NCI-H1930 (cell line): ENCODE measurements at places on chromosomes 5 and 9.

- no peak for DNase-seq
Observed at GRCh38 chr5:87210743-87211142, 56.9 kb upstream of the RASA1 start.

DNA sequence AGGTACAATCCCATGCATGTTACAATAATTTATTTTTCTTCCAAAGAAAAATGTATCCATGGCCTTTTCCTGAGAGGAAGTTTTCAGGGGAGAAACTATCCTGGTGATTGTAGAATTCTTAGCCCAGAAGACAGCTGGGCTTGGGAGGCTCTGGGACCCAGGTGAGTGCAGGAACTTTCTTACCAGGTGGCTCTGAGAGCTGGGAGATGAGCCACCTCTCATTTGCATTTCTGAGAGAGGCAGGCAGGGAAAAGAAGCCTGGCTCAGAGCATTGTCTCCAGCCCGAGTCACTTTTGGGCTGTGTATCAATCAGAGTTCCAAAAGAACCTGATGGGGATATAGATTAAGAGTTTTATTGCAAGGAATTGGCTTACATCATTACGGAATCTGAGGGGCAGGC is 52.7 kb downstream of the ALG2 start:
- DNase-seq: no peak

DNA sequence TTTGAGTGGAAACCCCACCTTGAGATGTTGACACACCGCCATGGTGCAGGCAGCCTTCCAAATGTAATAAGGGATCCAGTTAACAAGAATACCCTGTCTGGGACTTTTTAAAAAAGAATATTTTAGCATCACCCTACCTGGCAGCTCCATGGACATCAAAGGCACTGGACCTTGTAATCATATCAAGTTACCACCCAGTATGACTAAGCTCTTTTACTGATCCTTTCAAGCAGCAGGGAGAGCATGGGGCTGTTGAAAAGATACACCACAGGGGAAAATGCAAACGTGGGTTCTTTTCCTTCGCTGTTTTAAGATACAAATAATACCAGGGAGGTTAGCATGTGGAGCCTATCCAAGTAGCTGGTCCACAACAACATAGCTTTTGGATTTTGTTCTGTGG is 211.2 kb downstream of the SAXO1 start:
- DNase-seq: no peak

DNA sequence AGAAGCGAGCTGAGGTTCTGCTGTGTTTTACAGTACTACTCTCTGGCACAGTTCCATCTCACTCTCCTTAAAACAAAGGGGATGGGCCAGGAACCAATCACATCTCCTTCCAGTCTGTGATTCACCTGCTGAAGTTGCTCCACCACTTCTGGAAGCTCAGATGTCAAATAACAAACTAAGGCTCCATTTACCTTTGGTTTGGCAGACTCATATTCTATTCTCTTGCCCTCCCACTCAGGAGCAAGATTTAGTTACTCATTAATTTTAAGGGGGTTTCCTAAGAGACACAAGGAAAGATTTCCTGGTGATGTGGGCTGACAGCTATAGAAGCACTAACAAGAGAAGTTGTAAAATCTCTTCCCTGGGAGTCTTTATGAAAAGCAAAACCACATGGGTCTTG is 37.8 kb upstream of the KIF2A start:
- no peak for DNase-seq

GRCh38 chr9:84796404-84796803 is 126.9 kb downstream of the NTRK2 start:
- DNase-seq: no peak

DNA sequence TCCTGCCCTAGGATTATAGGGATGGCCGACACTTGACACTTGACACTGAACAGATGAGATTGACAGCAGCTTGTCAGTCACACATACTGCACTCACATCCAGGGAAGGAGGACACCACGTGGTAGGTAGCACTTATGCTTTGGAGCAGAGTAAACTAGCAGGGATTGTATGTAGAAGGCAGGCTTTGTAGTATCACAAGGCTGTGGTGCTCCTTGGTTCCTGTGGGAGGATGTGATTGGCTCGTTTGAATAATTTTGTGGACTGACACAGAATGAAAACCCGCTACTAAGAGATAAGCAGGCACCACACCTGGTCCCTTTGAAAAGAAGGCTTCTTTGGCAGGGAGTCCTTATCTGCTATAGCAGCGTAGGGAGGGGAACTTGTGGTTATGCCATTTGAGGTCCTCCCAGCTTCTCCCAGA is 63.6 kb upstream of the IL12B start:
- no peak for DNase-seq

GRCh38 chr9:99309141-99309939 is 87.3 kb downstream of the SEC61B start:
- no peak for DNase-seq

DNA sequence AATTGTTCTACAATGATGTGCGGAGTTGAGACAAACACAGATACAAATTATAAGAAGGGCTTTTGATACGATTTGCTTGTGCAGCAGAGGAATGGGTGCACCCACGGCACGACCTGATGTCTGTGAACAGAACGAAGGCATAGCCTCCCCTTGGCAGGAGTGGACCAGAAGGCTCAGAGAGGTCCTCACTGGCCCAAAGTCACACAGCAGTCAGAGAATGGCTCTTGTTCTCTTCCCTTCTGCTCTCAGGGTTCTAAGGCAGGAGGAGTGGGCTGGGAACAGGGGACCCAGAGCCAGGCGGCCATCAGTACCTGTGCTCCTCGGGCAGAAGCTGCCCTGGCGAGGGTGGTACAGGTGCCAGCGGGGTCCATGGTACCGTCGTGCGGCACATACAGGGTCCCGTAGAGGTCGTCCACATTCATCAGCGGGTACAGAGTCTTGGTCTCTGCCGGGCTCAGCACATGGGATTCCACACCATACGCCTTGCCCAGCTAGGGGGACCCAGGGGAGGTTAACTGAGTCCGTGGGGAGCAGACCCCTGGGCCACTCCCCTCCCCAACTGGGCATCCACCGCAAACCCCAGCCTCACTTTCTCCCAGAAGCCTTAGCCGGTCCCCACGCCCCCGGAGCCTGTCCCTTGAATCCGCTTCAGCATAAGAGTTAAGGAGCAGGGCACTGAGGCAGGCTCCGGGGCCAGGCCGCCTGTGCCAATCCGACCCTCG is 7.0 kb downstream of the SARDH start:
- DNase-seq: no peak

GRCh38 chr9:36731068-36731956 is 158.6 kb downstream of the MELK start:
- no peak for DNase-seq

DNA sequence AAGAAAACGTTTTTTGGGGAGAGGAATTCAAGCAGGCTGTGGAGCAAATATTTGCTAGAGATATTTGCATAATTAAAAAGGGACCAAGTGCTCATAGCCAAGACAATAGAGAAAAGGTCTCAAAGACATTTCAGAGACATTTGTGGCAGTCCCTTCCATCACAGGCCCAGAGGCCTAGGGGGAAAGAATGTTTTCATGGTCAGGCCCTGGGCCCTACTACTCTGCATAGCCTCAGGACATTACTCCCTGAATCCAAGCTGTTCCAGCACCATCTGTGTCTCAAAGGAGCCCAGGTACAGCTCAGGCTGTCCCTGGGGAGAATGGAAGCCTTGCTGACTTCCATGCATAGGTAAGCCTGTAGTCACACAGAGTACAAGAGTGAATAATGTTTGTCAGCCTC is 113.0 kb upstream of the KIF2A start:
- DNase-seq: no peak

GRCh38 chr9:12133416-12133815 is 559.8 kb upstream of the TYRP1 start:
- DNase-seq: no peak

DNA sequence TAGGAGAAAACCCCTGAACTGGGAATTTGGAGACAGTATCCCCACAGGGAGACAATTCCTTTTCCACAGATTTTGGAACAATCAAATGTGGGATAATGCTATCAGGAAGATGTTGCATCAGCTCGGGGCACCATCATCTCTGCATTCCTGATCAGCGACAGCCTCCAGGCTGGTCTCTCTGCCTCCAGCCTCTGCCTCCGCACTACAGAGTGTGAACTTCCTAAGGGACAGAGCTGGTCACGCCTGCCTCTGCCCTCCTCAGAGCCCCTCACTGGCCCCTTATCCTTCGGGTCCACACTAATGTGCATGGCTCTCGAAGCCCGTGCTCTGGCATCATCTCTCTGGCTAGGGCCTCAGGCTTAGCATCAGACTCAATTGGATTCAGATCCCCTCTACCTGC is 8.6 kb downstream of the FOXI1 start:
- no peak for DNase-seq

DNA sequence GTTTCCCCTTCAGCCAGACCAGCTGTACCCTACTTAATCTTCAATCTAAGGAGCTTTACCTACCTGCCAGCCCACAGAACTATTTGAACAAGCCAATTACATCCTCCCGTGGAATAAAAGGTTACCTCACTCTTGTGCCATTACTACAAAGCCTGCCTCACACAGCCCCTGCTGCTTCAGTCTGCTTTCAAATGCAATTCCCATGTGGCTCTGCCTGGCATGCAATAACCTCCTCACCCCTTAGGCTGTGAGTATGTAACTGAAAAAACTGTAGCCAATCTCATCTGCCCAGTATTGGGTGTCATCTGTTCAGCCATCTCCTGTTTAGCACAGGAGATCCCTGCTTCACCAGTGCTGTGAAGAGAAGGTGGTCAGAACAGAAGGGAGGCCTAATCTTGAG is 6.1 kb upstream of the GCNT1 start:
- DNase-seq: no peak

GRCh38 chr5:6759401-6759800 is 46.2 kb downstream of the TENT4A start:
- DNase-seq: no peak

DNA sequence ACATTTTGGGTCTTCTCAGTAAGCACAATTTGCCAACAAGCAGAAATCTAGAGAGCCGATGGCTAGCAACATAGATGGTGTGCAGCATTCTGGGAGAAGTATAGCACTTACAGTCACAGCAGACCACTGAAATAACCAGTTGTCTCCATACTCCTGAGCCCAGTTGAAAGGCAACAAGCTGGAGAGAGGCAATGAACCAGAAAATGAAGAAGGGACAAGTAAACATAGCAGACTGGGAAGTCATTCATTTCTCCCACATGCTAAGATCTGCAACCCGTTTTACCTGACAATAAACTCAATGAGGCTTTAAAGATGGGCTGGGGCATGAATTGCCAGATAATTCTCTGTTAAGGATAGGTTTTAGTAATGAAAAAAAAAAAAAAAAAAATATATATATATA is 575.6 kb upstream of the GRAMD2B start:
- no peak for DNase-seq

DNA sequence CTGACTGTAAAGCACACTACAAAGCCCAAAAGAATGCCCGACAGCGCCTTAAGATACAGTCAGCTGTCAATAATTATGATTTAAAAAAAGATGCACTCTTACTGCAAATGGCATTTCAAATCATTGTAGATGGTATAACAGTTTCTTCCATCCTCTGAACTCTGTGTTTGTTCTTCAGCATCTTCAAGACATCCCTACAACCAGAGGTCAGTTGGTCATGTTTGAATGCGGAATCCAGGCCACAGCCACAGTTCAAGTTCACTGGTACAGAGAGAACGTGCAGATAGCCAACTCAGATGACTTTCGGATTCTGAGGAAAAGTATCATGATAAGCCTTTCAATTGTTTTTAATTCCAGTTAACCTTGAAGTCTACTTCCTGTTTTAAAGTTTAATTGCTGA is 8.7 kb upstream of the MYOT start:
- DNase-seq: no peak

DNA sequence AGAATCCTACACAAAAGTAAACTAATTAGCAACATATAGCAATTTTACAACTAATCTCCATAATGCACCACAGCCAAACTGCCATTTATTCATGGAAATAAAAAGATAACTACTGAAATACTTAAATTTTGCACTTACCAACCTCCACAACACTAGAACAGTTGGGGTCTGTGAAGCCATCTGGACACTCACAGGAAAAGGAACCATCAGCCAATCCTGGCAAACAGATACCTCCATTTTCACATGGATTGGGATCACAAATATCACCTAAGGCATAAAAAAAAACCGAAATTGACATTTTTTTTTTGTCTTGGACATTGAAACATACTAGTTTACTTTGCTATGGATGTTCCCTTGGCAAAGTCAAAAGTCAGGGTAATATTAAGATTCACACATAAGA is 130.7 kb downstream of the EDIL3 start:
- DNase-seq: no peak

DNA sequence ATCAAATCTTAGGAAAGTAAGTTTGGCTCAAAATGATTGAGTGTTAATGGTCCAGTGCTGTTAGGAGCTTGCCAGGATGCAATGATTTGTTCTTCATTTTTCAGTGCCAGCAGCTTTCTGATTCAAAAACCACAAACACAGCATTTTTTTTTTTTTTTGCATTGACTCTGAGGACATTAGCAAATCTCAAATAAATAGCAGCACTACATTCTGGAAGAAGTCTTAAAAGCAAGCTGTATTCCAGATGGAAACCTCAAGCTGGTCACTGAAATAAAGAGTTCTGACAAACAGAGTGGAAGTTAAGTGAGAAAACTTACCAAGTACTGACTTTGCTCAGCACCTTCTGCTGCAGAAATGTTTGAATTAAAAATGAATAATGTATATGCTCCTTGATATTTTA is 1653.1 kb upstream of the CDH9 start:
- DNase-seq: no peak

DNA sequence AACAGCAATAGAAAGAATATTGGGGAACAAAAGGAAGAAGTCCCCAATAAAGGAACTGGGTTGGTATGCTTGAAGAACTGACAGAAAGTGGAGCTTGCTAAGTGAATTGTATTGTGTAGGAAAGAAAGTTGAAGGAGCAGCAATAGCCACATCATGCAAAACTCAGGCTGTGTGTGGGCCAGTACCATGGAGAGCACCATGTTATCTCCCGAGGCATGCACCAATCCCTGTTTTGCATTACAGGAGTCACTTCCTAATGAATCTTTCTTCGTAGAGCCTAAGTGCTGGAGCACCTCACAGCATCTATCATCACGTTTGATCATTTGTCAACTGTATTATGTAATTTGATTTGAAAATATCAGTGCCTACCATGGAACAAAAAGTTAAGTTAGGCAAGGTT is 137.7 kb upstream of the NMUR2 start:
- no peak for DNase-seq

GRCh38 chr5:157049605-157050004 is 9.3 kb downstream of the HAVCR1 start:
- DNase-seq: no peak

GRCh38 chr9:108105885-108106284 is 616.3 kb upstream of the KLF4 start:
- DNase-seq: no peak

DNA sequence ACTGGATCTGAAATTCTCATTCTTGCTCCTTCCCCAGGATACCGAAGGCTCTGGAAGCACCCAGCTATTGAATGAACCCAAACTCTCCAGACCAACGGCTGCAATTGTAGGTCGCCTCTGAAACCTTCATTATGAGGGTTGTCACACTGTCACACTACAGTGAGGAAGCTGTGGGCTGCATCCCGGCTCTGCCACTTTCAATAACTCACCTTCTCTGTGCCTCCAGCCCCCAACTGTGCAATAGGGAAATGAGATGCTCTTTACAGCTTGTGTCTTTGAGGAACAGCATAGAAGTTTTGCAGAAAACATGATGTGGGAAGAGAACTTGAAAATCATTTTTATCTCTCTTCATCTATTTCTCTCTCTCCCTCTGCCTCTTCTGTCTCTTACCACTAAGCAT is 69.6 kb upstream of the TGFBR1 start:
- DNase-seq: no peak
